Regular cardiac myocyte (primary cell): ENCODE measurements at places on chromosomes 5 and 9. TPM values are rescaled to one million over a fixed set of nuclear protein-coding genes. Genes with fewer than 3 reads are reported as not detected.

The FAM221B gene
- not detected in 2 replicates for total RNA-seq

The ZNF354C gene
- total RNA-seq = 7.1 and 7.9 TPM in 2 replicates

The NSUN2 gene
- total RNA-seq = 42.0 and 82.1 TPM in 2 replicates

The ARHGEF39 gene
- 0.28 and 3.6 TPM in 2 replicates for total RNA-seq

The MEF2C gene
- total RNA-seq = 31.3 and 41.2 TPM in 2 replicates

The PTPRD gene
- total RNA-seq = 2.3 and 9.8 TPM in 2 replicates

The HRH2 gene
- 0.85 TPM in 1 of 2 replicates, not detected in the other for total RNA-seq

The UBE2QL1 gene
- total RNA-seq = under 0.01 TPM in 1 of 2 replicates, not detected in the other

The ANKRD20A1 gene
- under 0.01 and 0.28 TPM in 2 replicates for total RNA-seq

The OR1J2 gene
- total RNA-seq = 0.28 TPM in 1 of 2 replicates, not detected in the other

The IGIP gene
- total RNA-seq = 7.7 and 16.9 TPM in 2 replicates

The SPINK6 gene
- total RNA-seq = not detected in 2 replicates

The GARNL3 gene
- 1.3 and 8.2 TPM in 2 replicates for total RNA-seq

The CAVIN4 gene
- 1.1 and 1.5 TPM in 2 replicates for total RNA-seq

The ORM2 gene
- not detected in 2 replicates for total RNA-seq

The PCDHA9 gene
- total RNA-seq = under 0.01 TPM in 2 replicates

The SLCO6A1 gene
- total RNA-seq = not detected in 2 replicates

The CD72 gene
- 0.19 and 0.56 TPM in 2 replicates for total RNA-seq

The POLK gene
- total RNA-seq = 38.3 and 57.2 TPM in 2 replicates

The ABCA1 gene
- 73.2 and 107 TPM in 2 replicates for total RNA-seq

The LIFR gene
- total RNA-seq = 34.1 and 37.5 TPM in 2 replicates

The HRCT1 gene
- total RNA-seq = 0.28 and 0.58 TPM in 2 replicates

The GGTA1 gene
- total RNA-seq = not detected in 2 replicates

The IFNA13 gene
- total RNA-seq = not detected in 2 replicates

The SHOC1 gene
- under 0.01 TPM in 2 replicates for total RNA-seq

The BTNL8 gene
- total RNA-seq = not detected in 2 replicates

The HAND1 gene
- not detected in 2 replicates for total RNA-seq

The SUSD3 gene
- total RNA-seq = 0.19 TPM in 1 of 2 replicates, not detected in the other

The PCDHB4 gene
- under 0.01 and 0.85 TPM in 2 replicates for total RNA-seq

The PCDHGA6 gene
- 1.5 and 3.1 TPM in 2 replicates for total RNA-seq

The CDHR2 gene
- total RNA-seq = not detected in 2 replicates

The PHF24 gene
- total RNA-seq = 0.28 TPM in 1 of 2 replicates, not detected in the other

The TRPM6 gene
- not detected in 2 replicates for total RNA-seq

The PDE8B gene
- total RNA-seq = 0.56 TPM in 1 of 2 replicates, not detected in the other

The ZFP2 gene
- total RNA-seq = under 0.01 and 0.28 TPM in 2 replicates

The ASPN gene
- total RNA-seq = 1.3 and 7.3 TPM in 2 replicates

The DNAH5 gene
- total RNA-seq = 0.38 and 1.4 TPM in 2 replicates

The PCDHB3 gene
- total RNA-seq = 0.19 and 3.9 TPM in 2 replicates

The IGFBPL1 gene
- under 0.01 and 1.7 TPM in 2 replicates for total RNA-seq

The CAMK4 gene
- total RNA-seq = 5.1 and 5.8 TPM in 2 replicates

The GABRA6 gene
- total RNA-seq = not detected in 2 replicates
